Left ventricle myocardium superior (tissue), 1 donor: ENCODE measurements at places on chromosomes 1 and 21. TPM values are rescaled to one million over a fixed set of nuclear protein-coding genes. Genes with fewer than 3 reads are reported as not detected.

- no peak for DNase-seq
These were observed 692.0 kb upstream of the NR5A2 start for GRCh38 chr1:199335496-199335895.

GRCh38 chr1:3780901-3781300 lies 8.4 kb downstream of the SMIM1 start:
- peak; percentile 12 for DNase-seq

DNA sequence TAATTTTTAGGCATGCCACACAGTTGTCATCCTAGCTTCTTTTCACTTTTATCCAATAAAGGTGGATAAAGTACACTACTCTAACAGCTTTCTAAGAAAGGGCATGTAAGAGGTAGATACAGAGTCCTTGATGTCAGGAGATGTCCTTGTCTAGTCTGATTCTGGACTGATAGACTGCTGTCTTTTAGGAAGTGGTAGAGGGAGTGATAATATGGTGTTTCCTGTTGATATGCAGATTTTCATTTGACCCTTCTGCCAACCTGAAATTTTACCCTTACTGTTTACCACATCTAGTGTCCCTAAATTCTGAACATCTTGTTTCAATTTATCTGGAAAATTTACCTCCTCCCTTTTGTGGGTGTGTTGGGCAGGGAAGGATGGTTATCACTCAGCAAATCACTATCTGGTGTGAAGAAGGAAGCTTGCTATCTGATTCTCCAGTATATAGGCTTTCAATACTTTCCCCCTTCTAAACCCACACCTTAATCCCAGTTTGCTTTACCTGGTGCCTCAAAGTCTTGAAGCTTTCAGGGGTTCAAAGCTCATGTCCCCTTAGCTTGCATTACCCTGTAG lies 354.9 kb upstream of the SNX7 start:
- no peak for DNase-seq

DNA sequence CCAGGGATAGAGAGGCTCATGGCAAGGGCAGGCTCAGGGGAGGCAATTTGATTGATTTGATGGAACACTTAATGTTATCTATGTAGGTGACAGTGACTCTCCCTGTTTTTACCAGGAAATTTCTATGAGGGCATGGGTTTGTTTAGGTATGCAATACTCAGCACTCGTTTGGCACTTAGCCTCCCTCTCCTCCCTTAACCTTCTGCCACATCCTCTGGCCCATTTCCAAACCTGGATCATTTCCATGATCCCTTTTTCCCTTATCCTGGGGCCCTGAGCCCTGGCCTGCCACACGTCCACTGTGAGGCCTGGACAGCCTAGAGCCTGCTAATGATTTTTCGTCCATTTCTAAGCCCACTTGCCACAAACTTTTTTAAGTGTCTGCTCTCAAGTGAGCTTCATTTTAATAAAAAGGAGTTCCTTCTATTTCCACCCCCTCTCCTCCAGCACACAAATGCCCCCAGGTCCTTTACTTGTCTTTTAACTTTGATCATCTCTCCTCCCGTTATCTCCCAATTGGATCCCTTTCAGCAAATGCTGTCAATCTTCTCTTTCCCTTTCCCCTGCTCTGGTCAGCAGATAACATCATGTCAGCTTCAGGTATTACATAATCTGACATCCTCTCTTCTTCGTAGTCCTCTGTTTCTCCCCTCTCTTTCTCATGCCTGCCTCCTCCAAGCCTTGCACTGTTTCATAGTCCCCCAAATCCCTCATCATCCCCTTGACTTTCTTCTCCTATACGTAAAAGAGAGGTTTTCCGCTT lies 37.8 kb upstream of the GADD45A start:
- no peak for DNase-seq

GRCh38 chr1:114986286-114986685 lies 43.3 kb upstream of the TSHB start:
- DNase-seq: no peak

DNA sequence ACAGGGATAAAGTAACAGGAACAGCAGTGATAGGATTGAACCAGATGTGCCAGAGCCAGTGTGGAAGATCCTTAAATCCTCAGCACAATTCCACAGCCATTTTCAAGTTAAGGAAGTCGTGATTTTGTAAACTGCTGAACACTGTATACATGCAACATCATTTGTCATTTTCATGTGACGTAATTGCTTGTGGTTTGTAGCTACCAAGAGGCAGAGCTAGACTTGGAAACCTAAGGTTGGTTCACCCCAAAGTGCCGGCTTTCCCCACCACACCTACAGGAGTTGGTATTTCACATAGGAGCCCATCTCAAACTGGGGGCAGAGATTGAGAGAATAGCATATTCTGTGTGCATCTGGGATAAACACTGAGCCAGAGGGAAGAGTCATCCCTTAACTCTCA lies 113.9 kb downstream of the CAPN8 start:
- DNase-seq: no peak

GRCh38 chr1:233597489-233597901 lies 16.4 kb upstream of the KCNK1 start:
- DNase-seq: no peak

GRCh38 chr1:48254254-48254653 lies 31.7 kb downstream of the SLC5A9 start:
- no peak for DNase-seq

- peak; percentile 72 for DNase-seq
These were observed 2.2 kb upstream of the IRF6 start for GRCh38 chr1:209808059-209808581.

DNA sequence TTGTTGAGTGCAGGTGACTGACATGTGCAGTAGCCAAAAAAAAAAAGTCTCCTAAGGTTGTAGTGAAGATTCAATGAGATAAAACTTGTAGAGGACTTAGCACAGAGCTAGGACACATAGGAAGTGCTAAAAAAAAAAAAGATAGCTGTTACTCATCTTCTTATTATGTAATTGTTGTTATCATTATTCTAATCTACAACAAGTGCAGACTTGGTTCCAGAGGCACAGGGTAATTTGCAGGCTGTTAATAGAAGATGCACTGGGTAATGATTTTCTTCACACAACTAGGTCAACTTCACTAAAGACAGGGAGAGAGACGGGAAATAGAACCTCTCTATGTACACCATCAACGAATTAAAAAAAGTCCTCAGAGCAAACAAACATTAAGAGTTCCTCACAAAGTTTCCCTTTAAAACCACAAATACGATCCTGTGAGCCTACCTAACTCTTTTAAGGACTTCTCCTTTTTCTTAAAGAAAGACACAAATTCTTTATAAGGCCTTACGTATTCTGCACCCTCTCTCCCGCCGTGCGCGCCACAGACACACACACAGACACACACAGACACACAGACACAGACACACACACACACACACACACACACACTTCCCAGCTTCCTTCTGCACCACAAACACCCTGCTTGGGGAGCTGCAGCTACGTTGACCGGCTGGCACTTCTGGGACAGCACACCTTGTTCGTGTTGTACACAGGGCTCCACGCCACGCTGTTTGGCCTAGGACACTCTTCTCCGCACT lies 49.8 kb upstream of the GADD45A start:
- no peak for DNase-seq

DNA sequence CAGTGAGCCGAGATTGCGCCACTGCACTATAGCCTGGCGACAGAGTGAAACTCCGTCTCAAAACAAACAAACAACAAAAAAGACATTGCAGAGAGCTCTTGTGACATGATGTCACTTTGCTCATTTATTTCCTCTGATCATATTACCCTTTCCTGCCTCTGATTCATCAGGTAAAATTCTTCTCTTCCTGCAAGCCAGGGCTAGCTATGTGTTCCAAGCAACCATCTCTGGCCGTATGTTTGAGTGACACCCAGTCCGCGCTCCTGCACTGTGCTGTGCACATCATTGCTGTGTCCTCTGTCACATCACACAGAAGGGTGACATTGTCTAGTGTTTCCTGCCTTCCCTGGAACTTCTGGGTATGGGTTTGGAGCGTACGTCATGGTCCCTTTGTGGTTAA lies 251.3 kb downstream of the PCP4 start:
- DNase-seq: no peak

GRCh38 chr1:227961651-227962466 lies 14.1 kb upstream of the WNT9A start:
- no peak for DNase-seq

Gene CGN
- 0.92 TPM for total RNA-seq

Gene ZDHHC18
- total RNA-seq: 18.1 TPM

Gene NPPA
- 5.5 TPM for total RNA-seq

Gene TNFAIP8L2
- total RNA-seq: 1.4 TPM

Gene SLAMF9
- not detected for total RNA-seq

Gene SRM
- 48.9 TPM for total RNA-seq

Gene ASB17
- total RNA-seq: not detected
